Stimulated activated CD4-positive, alpha-beta T cell treated with anti-CD3 and anti-CD28 coated beads, Interleukin-15, amount 100 ng/mL, for 1 hour (primary cell): ENCODE measurements at places on chromosomes 2 and 18.
A peak's percentile ranks its signal among the peaks of the same experiment; 100 is the strongest.

- DNase-seq = no peak
Measured at GRCh38 chr2:23603581-23603980, 218.6 kb downstream of the KLHL29 start.

DNA sequence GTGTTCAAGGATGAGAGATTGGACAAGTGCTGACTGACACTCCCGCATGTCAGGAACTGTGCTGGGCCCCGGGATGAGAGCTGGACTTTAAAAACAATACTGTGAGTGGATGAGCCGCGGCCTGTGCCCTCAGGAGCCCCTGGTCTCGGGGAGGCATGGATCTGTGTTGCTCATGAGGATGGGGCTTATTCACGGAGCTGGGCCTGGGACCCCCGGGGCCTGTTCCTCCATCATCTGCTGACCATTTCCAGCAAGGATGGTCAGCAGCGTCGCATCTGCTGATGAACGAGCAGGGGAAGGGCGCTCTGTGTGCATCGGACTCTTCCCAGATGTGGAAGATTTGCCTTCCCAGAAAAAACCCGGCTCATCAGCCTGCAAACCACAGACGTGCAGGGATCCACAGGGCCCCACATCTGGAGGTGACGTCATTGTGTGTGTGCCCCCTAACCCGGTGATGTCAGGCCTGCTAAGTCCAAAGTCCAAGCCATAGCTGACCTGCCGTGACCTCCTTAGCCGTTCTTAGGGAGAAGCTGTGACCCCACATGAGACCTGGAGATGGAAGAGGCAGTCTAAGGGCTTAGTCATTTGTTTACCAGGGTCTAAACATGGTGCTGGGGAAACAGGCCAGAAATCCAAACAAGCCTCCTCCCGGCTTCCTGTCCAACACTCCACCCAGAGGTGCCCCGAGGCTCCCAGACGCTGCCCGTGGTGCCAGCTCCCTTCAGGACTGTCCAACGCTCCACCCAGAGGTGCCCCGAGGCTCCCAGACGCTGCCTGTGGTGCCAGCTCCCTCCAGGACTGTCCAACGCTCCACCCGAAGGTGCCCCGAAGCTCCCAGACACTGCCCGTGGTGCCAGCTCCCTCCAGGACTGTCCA is 143.9 kb downstream of the PXDN start:
- DNase-seq = no peak

DNA sequence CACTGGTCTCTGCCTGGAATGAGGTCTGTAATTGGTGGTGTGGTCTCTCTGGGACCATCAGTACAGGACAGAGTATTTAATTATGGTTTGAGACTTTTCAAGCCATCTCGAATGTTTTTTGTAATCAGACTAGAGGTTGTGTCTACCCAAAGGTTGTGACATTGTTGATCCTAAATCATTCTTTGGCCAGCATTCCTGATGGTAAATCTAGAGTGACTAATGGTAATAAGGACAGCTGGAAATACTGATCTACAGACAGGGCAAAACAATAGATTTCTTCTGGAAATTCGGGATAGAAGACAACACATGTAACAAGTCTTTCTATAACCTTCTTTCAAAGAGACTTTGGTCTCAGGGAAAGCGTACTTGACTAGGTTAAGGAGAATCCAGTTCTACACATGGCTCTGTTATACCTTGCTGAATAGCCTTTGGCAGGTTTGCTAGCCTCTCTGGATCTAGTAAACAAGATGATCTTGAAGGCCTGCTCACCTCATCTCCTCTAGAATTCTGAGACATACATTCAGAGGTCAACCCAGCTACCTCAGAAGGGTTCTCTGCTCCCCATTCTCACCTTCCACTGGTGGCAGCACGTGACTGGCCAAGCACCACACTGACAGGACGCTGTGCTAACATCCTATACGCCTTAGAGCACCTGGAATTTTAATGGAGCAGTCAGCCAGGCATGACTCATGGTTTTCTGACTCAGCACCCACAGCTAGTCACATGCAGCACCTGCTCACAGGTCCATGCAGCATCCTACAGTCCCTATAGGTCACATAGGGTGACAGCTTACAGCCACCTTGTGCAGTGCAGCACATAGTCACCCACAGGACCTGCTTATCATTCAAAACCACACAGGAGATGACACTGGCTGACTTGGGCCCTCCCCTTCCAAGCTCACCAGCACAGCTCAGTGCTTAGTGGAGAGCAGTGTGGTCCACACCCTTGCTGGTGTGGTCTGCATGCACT is 12.2 kb downstream of the PLB1 start:
- no peak for DNase-seq

- no peak for DNase-seq
Measured at GRCh38 chr2:71927757-71928715, 219.6 kb downstream of the CYP26B1 start.

DNA sequence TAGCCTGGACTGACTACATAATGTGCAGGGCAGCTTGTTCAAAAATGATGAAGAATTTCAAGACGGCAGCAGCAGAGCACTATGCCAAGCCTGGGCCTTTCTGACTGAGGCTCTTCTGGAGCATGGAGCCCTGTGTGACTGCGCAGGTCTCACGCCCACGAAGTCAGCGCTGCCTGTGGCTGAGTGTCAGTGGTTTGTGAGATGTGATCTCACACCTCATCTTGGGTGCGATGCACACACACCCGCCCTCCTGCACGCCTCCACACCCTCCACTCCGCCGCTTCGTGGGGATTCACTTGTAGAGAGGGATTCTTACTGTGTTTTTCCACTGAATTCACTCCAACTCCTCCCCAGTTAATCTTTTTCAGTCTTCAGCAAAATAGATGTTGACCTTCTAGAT is 103.9 kb downstream of the VIT start:
- peak; percentile 22 for DNase-seq

DNA sequence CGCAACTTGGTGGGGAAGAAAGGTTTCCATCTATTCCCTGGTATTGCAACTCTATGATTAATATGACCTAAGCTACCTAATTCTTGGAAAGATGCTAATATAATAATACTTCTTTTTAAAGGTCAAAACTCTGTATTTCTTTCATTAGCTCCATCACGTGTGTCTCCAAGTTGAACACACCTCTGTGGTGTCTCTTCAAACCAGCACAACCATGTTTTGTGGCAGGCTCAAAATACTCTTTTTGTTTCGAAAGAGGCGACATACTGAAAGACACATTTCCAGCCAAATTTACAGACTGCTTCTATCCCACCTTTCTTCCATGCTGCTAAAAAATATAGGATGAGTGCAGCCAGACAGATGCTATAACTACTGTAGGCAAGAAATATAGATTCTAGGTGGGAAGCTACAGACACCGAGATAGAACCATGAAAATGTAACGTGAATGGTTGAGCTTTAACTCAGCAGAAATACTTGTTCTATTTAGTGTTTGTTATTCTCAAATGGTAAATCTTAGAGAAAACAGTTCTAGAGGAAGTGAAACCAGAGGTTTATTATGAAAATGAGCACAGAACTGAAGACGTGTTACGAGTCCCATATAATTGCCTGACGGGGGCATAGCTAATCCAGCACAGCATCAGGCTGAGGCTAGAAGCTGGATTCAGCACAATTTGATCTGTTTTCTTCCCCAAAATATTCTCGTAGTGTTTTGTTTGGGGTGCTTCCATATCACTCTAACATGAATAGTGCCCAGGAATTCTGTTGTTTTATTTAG is 991.5 kb upstream of the FANCL start:
- DNase-seq = no peak

- DNase-seq = peak; percentile 71
Measured at GRCh38 chr18:50268022-50268747, 1.9 kb upstream of the CFAP53 start.

- no peak for DNase-seq
Measured at GRCh38 chr2:120764492-120764891, 28.8 kb downstream of the GLI2 start.

- DNase-seq = no peak
Measured at GRCh38 chr18:54217624-54218023, 6.8 kb downstream of the MBD2 start.

GRCh38 chr2:220882507-220882906 is 689.6 kb downstream of the EPHA4 start:
- DNase-seq = no peak

GRCh38 chr2:155372969-155373368 is 674.5 kb downstream of the KCNJ3 start:
- DNase-seq = no peak

- no peak for DNase-seq
Measured at GRCh38 chr2:221350616-221351015, 221.5 kb downstream of the EPHA4 start.

- DNase-seq = no peak
Measured at GRCh38 chr2:181857483-181857882, 34.0 kb upstream of the ITPRID2 start.

GRCh38 chr2:227163485-227163997 is 464 bp downstream of the COL4A4 start:
- no peak for DNase-seq

- no peak for DNase-seq
Measured at GRCh38 chr18:71114550-71115210, 825.8 kb downstream of the SOCS6 start.

DNA sequence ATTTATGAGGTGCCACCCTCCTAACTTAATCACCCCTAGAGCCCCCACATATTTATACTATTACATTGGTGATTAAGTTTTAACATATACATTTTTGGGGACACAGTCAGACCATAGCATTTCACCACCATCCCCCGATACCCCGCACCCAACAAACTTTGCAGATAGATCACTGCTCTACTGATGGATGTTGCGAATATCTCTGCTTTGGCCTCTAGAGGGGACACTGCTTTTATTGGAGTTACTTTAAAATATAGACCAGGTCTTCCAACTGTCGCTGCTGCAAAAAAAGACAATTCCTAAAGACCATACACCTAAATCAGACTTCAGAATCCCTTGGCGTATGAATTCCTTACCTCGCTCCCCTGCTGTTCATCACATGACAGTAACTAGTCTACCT is 115.8 kb upstream of the FSHR start:
- no peak for DNase-seq

- no peak for DNase-seq
Measured at GRCh38 chr18:1133541-1133940, 228.9 kb downstream of the ADCYAP1 start.

DNA sequence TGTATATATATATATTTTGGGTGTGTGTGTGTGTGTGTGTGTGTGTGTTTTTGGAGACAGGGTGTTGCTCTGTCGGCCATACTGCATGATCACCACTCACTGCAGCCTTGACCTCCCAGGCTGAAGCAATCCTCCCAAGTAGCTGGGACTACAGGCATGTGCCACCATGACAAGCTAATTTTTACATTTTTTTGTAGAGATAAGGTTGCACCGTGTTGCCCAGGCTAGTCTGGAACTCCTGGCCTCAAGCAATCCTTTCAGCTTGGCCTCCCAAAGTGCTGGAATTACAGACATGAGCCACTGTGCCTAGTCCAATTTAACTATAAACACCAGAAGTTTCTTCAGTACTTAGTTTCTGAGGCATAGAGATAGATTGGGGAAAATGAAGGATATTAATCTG is 18.3 kb downstream of the LIMS1 start:
- no peak for DNase-seq

GRCh38 chr2:156574112-156574511 is 137.9 kb downstream of the GPD2 start:
- no peak for DNase-seq

- DNase-seq = no peak
Measured at GRCh38 chr2:55511508-55512124, 7.9 kb upstream of the CFAP36 start.

DNA sequence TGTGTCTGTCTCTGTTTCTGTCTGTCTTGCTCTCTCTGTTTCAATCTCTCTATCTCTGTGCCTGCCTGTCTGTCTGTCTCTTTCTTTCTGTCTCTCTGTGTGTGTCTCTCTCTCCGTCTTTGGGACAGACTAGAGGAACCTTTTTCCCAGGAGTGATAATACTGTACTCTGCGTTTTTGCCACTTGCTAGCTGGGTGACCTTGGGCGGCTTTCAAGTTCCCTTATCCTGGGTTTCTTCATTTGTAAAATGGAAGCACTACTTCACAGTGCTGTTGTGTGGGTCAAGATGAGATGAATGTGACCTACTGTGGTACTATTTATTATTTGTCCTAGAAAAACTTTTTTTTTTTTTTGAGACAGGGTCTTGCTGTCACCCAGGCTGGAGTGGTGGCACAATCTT is 42.4 kb downstream of the HPCAL1 start:
- DNase-seq = no peak
